ENCODE measurements at places on chromosomes 1 and 21.
A peak's percentile ranks its signal among the peaks of the same experiment; 100 is the strongest.

- DNase-seq, result no peak
Observed at GRCh38 chr1:97297611-97298010, 576.0 kb downstream of the PTBP2 start.

DNA sequence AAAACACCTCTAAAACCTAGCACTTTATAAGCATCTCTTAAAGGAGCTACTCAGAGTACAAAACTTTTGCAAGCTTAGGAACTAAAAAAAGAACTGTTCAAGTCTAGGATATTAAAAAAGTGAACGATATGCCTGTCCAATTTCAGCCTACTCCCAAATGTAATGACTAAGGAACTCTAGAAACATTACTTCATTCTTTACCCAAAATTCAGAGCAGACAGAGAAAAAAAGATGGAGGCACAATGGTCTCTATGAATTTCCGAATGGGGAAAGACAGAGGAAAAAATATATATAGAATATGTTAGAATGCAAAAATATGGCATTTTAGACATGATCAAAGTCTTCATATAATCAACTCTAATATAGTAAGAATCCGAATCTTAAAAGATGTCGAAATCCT is 61.2 kb downstream of the TP53BP2 start:
- DNase-seq, result no peak

DNA sequence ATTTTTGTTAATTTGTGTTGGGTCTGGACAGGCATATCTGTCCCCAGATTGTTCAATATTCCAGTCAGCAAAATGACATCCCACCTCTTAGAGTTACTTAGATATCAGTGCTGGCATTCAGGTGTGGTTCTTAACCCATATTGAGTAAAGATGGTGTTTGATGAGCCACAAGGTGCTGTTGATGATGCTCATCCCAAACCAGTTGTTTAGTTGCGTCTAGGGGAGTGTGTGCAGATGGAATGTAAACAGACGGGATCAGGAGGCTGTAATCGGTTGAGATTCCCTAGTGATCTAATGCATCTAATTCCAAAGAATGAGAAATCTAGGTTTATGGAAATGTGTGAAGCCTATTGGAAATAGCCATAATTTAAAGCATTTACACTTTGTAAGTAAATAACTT is 1.1 kb downstream of the HOOK1 start:
- DNase-seq, result no peak

GRCh38 chr1:201054091-201054543 is 30.6 kb upstream of the KIF21B start:
- DNase-seq, result no peak

- no peak for DNase-seq
Observed at GRCh38 chr1:61358770-61359455, 276.6 kb downstream of the NFIA start.

DNA sequence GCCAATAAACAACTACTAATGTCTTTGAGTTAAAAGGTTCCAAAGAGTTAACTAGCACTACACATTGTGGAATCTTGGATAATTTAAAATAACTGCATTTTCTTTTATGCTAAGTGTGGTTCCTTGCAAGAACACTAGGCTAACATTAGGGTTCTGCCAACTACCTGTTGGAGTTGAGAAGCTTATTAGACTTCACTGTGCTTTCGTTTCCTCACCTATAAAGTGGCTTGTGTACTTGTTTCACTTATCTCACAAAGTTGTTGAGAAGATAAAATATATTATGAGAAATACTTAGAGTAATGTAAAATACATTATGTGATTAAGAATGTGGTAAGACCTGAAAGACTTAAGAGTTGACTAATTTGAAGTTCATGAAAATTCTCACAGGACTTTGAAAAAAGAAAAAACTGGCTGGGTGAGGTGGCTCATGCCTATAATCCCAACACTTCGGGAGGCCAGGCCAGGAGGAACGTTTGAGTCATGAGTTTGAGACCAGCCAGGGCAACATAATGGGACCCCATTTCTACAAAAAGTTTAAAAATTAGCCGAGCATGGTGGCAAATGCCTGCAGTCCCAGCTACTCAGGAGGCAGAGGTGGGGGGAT is 5.6 kb upstream of the RRAGC start:
- DNase-seq, result no peak

- peak; percentile 24 for DNase-seq
Observed at GRCh38 chr1:169363046-169363730, 4.4 kb downstream of the NME7 start.

GRCh38 chr1:76511558-76512179 is 355.6 kb upstream of the ST6GALNAC5 start:
- no peak for DNase-seq

- no peak for DNase-seq
Observed at GRCh38 chr1:198276241-198276640, 119.4 kb downstream of the NEK7 start.

GRCh38 chr1:26602378-26602959 is 72.9 kb downstream of the RPS6KA1 start:
- peak; percentile 65 for DNase-seq

DNA sequence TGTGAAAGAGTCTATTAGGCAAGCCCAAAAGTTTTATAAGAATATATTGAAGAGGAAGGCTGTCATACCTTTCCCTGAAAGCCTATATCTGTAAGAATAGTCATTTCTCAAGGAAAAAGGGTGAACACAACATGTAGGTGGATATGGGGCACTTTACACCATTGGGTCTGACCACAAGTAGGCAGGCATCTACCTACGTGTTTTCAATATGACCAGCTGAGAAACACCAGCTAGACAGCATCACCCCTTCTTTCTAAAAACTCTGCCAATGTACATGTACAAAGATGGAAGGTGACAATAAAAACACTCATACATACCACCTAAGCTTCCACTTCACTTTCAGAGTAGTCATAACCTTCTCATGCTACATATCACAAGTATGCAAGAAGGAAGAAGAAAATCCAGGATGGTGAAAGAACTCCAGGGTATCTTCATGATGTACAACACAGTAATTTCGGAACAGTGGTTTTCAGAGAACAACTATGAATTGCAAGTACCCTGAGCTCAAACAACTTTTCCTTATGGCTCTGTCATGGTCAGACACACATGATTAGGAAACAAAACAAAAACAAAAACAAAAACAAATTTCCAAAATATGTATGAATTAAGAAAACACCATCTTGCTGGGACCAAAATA is 98.5 kb upstream of the ADGRL2 start:
- DNase-seq, result no peak

GRCh38 chr1:198300451-198300850 is 143.7 kb downstream of the NEK7 start:
- no peak for DNase-seq

DNA sequence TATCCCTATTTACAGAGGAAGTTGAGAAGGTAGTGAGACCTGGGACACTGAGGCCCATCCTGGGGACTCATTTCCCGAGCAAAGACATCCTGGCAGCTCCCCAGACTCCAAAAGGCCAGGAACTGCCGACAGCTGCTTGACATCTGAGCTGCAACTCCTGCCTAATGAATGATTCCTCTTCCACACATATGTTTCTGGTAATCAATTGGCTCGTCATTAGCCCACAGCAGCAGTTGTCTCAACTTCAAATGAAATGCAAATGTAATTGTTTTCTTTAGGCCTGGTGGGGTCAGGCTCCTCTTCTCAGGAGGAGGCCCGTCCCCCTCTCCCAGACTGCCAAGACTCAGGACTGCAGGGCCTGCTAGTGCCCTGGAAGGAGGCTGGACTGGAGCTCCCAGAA is 61.8 kb upstream of the DISP3 start:
- no peak for DNase-seq

DNA sequence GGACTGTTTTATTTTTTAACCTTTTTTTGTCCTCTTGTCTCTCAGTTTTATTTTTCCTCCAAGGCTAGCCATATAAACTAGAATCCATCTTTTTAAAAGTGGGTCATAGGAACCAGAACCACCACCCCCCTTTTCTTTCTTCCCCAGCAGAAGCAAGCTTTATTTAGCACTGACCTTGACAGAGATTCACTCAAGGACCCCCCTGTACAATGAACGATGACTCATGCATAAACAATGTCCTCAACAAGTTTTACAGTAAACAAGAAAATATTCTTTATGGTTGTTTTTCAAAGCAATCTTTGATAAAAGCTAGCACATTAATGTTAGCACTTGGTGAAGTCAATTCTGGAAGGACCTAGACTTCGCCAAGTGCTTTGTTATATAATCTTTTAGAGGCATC is 14.1 kb downstream of the PKN2 start:
- no peak for DNase-seq

GRCh38 chr1:6470132-6471085 is 4.4 kb upstream of the TNFRSF25 start:
- no peak for DNase-seq

DNA sequence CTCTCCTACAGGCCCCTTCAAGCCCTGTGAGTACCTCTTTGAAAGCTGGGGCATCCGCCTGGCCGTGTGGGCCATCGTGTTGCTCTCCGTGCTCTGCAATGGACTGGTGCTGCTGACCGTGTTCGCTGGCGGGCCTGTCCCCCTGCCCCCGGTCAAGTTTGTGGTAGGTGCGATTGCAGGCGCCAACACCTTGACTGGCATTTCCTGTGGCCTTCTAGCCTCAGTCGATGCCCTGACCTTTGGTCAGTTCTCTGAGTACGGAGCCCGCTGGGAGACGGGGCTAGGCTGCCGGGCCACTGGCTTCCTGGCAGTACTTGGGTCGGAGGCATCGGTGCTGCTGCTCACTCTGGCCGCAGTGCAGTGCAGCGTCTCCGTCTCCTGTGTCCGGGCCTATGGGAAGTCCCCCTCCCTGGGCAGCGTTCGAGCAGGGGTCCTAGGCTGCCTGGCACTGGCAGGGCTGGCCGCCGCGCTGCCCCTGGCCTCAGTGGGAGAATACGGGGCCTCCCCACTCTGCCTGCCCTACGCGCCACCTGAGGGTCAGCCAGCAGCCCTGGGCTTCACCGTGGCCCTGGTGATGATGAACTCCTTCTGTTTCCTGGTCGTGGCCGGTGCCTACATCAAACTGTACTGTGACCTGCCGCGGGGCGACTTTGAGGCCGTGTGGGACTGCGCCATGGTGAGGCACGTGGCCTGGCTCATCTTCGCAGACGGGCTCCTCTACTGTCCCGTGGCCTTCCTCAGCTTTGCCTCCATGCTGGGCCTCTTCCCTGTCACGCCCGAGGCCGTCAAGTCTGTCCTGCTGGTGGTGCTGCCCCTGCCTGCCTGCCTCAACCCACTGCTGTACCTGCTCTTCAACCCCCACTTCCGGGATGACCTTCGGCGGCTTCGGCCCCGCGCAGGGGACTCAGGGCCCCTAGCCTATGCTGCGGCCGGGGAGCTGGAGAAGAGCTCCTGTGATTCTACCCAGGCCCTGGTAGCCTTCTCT is 23.5 kb downstream of the UBE2T start:
- no peak for DNase-seq
